ENCODE measurements at places on chromosomes 2 and 18.

- DNase-seq = no peak
Observed at GRCh38 chr18:78510636-78511035, 469.0 kb upstream of the SALL3 start.

- no peak for DNase-seq
Observed at GRCh38 chr18:37665346-37665745, 99.7 kb upstream of the CELF4 start.

- no peak for DNase-seq
Observed at GRCh38 chr2:71806432-71806831, 341.2 kb downstream of the CYP26B1 start.

- DNase-seq = no peak
Observed at GRCh38 chr18:74785632-74786031, 188.0 kb downstream of the ZNF407 start.

GRCh38 chr18:452816-453215, 47.7 kb downstream of the COLEC12 start:
- DNase-seq = no peak

DNA sequence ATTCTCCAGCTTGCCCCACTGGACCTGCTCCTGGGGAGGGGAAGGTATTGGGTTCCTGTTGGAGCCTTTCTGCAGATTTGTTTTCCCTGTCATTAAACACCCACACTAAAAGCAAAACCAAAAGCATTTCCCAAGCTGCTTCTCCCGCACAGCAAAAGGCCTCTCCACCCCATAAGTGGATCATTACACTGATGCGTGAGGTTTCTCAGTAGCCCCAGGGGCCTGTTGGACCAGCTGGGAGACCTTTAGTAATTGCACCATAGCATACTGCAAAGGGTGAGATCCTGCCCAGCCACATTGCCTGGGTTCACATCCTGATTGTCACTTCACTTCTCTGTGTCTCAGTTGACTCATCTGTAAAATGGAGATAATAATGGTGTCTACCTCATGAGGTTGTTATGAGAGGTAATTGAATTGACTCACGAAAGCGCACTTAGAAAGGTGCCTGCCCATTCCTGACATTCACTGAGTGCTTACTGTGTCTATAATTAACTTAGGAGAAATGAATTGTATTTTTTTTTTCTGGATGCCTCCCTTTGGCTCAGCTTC, 43.9 kb downstream of the TOGARAM2 start:
- DNase-seq = no peak

DNA sequence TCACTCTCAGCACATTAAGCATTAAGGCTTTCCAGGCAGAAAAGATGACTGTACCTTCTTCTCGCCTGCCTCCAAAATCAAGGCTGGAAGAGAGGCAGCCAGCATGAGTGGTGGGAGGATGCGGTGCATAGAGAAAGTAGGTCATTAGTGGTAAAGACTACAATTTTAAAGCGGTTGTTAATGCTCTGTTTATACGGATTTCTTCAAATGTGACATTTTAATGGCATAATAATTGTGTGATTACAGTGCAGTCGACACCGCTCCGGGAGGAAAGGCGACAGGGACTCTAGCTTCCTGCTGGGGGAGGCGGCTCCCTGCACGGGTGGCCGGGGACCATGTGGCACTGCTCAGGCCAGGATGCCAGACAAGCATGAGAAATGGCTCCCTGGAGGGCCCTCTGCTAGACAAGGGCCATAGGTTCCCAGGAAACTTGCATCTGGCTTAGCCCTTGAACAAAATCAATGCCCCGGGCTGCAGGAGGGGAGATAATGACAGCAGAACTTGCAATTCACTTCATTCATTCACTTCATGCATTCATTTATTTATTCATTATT, 129.6 kb downstream of the GALNT14 start:
- DNase-seq = no peak

GRCh38 chr2:191942739-191943103, 95.8 kb upstream of the CAVIN2 start:
- DNase-seq = no peak

All from CD4-positive, alpha-beta T cell treated with Interleukin-4 for 4 hours (primary cell).